Memory B cell (primary cell): ENCODE measurements at places on chromosomes 13 and 19.

GRCh38 chr13:30148171-30148754 lies 159.1 kb downstream of the KATNAL1 start:
- DNase-seq = no peak

- no peak for DNase-seq
These were observed 19.9 kb upstream of the MISP start for GRCh38 chr19:731000-731399.

DNA sequence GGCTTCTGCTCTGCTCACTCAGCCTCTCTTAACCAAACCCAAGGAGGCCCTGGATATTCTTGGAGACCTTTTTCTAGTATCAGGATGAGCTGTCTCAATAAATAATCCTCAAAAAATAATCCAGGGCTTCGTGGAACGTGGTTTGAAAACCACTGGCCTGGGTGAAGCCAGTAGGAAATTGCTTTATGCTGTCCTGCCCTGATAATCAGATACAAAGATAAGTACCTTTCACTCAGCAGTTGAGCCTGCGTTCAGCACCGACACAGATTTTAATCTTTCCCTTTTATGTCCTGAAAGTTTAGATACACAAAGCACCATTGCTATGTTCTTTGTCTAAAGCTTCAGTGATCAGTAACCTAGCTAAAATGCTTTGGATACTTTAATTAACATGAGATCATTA lies 460.0 kb downstream of the RFC3 start:
- no peak for DNase-seq

DNA sequence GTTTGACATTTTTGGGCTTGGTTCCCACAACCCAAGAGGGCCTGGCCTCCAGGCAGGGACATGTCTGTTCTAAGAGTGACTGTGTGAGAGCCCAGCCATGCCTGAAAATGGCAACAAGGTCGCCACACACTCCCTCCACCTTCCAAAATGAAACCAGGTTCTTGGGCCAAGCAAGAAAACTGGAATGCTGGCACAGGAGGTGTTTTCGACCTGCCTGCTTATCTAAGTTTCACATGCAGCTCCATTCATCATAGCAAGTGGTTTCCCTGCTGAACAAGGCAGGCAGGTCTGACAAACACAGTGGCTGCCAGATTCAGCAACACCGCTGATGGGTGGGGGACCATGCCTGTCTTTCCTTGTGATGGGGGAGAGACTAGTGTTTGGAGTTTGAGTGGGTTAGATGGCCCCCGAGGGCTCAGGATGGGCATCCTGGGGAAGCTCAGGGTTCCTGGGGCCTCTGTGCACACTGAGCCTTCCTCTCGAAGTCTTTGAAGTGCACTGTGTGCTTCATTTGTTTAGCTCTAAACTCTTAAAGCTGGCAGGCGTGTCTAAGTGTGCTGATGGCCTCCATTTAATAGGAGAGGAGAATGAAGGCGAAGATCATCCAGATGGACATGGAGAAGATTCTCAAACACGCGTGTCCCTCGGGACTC lies 17.9 kb upstream of the GAS6 start:
- DNase-seq = no peak

- no peak for DNase-seq
These were observed 2.2 kb downstream of the PDE4C start for GRCh38 chr19:18223860-18224524.

- no peak for DNase-seq
These were observed 311.4 kb upstream of the MAB21L1 start for GRCh38 chr13:35787937-35788336.

DNA sequence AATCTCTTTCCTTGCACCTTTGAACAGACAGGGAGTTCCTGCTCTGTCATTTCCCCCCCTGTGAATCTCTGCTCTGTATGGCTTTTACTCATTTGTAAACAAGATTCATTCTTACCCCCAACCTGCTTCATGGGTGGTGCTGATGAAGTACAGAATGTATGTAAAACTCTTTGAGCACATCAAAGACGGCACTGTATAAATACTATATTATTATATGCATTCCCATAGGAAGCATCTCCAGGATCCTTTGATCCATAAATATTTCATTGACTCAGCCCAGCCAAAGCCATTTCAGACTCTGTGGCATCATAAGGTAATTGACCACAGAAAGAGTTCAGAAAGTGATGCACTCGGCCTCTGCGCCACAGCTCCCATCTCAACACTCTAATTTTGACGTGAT lies 208.7 kb downstream of the EFNB2 start:
- no peak for DNase-seq

- no peak for DNase-seq
These were observed 133.9 kb upstream of the WASF3 start for GRCh38 chr13:26423629-26424028.

GRCh38 chr13:45280751-45281634 lies 60.0 kb downstream of the TPT1 start:
- peak; percentile 23 for DNase-seq

- DNase-seq = no peak
These were observed 17.4 kb downstream of the NALCN start for GRCh38 chr13:101398920-101399319.

GRCh38 chr13:76715075-76715474 lies 171.1 kb downstream of the KCTD12 start:
- no peak for DNase-seq

GRCh38 chr19:38247126-38247525 lies 9.0 kb downstream of the PPP1R14A start:
- no peak for DNase-seq

GRCh38 chr19:52200044-52200443 lies 10.2 kb downstream of the PPP2R1A start:
- DNase-seq = no peak

DNA sequence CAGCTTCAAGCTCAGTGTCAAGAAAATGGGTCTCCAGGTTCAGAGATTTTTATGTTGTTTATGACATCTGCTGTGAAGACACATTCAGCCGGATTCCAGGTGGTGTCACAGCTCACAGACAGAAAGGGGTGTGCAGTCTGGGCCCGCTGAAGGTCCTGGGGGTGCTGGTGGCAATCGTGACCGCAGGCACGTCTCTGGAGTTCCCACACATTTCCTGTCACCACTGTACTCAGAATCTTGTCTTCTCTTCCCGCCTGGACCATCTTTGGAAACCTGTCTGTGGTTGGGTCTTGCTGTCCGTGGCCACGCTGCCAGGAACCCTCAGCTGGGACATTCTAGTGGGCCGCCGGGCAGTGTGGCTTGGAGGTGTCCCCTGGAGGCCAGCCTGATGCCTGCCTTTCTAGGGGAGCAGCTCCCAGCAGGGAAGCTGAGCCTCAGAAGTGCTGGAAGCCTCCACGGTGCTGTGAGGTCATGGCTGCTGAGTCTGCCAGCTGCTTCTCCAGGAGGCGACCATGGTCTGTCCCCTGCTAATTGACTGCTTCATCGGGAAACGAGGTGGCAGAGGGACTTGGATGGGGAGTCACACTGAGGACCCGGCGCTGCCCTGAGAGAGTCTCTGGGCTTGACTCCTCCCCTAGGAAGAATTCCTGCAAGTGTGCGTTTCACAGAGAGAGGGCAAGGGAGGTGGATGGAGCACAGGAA lies 3.7 kb downstream of the TEX29 start:
- DNase-seq = no peak

DNA sequence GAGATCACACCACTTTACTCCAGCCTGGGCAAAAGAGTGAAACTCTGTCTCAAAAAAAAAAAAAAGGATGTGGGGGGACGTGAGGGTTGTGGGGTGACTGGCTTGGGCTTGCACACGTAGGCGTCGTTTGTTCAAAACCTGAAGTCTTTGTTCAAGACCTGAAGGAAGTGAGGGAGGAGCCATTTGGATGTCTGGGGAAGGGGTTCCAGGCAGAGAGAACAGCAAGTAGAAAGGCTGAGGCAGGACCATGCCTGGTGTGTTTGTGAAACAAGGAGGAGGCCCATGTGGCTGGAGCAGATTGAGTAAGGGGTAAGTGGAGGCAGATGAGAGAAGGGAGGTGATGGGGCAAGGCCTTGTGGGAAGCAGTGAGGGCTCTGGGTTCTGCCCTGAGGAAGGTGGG lies 27.8 kb downstream of the PIN1 start:
- no peak for DNase-seq

DNA sequence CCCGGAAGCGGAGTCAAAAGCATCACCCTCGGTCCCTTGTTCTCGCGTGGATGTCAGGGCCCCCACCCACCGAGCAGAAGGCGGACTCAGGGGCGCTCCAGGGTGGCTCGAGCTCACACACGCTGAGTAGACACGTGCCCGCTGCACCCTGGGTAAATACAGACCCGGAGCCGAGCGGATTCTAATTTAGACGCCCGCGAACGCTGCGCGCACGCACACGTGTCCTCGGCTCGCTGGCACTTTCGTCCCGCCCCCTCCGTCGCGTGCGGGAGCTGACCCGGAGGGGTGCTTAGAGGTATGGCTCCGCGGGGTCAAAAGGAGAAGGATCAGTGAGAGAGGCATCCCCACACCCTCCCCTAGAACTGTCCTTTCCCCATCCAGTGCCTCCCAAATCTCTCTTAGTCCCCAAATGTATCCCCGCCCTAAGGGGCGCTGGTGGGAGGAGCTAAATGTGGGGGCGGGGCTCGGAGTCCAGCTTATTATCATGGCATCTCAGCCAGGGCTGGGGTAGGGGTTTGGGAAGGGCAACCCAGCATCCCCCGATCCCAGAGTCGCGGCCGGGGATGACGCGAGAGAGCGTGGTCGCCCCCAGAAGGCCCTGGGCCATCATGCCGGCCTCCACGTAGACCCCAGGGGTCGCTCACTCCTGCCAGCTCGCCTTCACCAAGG lies 451 bp upstream of the ICAM5 start:
- peak; percentile 50 for DNase-seq

- no peak for DNase-seq
These were observed 2.7 kb downstream of the GSK3A start for GRCh38 chr19:42239544-42240220.

DNA sequence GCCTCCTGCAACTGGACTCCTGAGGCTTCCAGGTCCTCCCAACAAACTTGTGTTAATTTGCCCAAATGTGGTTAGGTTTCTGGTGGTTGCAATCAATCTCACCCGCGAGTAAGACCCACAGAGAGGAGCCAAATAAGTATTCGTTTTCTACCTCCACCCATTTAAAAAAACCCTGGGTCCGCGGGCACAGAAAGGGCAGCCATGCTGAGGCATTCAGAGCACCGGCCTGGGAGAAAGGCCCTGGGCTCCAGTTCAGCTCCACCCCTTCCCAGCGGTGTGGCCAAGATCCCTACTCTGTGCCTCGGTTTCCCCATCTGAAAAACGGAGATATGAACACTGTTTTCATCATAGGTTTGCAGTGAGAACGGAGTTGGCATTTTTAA lies 56.9 kb downstream of the PEPD start:
- no peak for DNase-seq

DNA sequence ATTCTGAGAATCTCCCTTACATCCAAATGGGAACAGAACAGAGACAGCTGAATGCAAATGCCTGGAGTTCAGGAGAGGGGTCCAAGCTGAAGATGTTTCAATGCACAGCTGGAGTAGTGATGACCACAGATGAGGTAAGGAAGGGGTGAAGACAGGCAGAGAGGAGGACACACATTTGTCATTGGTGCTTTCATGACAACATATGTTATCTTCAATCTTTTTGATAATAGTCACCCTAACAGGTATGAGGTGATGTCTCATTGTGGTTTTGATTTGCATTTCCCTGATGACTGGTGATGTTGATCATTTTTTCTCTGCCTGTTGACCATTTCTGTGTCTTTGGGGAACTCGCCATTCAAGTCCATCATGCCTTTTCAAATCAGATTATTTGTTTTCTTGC lies 19.2 kb downstream of the SIGLEC7 start:
- no peak for DNase-seq

- no peak for DNase-seq
These were observed 153.0 kb downstream of the RAP2A start for GRCh38 chr13:97586941-97587340.

- no peak for DNase-seq
These were observed 7.0 kb upstream of the CDC42EP5 start for GRCh38 chr19:54480051-54480450.

DNA sequence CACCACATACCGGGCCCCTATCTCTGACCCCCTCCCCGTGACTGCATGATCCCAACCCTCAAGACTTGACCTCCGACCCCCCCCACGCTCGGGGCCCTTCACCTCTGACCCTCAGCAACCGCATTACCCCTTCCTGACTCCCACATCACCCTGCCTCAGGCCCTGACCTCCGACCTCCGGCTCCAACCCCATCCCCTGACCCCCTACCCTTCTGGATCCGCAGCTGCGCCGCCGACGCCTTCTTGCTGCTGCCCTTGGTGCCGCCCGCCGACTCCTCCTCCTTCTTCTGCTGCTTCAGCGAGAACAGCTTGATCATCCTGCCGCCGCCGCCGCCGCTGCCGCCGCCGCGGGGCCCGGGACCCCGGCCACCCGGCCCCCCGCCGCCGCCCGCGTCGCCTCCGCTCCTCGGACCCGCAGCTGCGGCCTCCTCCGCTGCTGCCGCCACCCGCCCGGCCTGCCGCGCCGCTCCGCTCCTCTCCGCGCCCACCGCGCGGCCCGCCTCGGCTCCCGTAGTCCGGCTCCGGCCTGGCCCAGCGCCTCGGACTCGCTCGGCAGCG lies at the start of gene UBE2M:
Gene UBE2M (minus strand): TSS at position 546 of the 557 bp plus-strand sequence. CDS start 230 bp downstream, at position 316.
- DNase-seq = no peak

- no peak for DNase-seq
These were observed 332.8 kb upstream of the MIR17HG start for GRCh38 chr13:91014696-91015095.

GRCh38 chr19:18206018-18206417 lies 2.2 kb upstream of the RAB3A start:
- DNase-seq = no peak

DNA sequence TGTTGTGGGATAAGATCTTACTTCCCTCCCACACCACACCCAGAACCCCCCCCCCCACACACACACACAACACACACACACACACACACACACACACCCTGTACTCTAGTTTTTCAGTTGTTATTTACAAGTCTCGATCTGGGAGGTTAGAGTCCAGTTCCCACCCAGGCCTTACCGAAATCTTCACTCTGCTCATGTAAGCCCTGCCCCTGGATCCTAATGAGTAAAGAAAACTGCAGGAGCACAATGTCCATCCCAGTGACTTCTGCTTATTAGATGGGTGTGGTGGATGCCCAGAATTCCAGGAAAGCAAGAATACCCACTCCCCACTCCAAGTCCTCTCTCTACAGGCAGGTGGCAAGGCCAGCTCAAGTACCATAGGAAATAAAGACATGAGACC lies 23.0 kb downstream of the STARD13 start:
- no peak for DNase-seq

GRCh38 chr13:23506807-23507291 lies 63.4 kb upstream of the TNFRSF19 start:
- DNase-seq = no peak

DNA sequence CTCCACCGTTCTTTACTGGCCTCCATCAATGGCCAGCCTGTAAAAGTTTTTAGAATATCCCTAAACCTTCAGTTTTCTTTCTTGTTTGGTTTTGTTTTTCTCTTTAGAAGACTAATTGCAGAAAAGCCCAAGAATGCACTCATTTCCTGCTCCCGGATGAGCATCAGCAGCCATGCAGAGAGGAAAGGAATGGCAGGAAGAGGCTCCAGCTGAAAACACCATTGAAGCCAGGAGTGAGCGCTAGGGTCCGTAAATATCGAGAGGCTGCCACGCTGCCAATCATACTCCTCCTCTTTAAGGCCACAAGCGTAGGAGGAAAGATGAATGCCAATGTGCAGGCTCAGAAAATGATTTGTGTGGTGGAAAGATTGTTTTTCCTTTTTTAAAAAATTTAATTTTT lies 57.4 kb upstream of the UBE2L5 start:
- no peak for DNase-seq
